ENCODE measurements at places on chromosomes 13 and 19.

GRCh38 chr19:42360787-42361544 is 29.1 kb downstream of the CNFN start:
- DNase-seq = no peak

- DNase-seq = no peak
Observed at GRCh38 chr13:91074091-91074490, 273.4 kb upstream of the MIR17HG start.

DNA sequence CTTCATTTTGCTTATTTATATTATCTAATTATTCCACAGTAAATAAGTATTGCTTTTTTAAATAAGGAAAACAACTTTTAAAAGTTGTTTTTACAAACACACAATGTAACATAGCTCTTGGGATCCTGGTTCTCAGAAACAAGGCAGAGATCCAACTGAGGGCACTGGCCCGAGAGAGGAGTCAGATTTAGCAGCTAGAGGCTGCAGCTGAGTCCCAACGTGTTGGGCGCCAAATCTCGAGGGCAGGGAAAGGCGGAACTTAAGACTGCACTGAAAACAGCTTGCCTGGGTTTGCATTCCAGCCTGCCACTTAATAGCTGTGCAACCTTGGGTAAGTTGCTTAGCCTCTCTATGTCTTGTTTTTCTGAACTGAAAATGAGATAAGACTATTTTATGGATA is 16.4 kb upstream of the WASF3 start:
- no peak for DNase-seq

- peak; percentile 4 for DNase-seq
Observed at GRCh38 chr19:39676004-39676403, 20.3 kb downstream of the LGALS16 start.

GRCh38 chr13:73599232-73600128 is 534.7 kb downstream of the KLF12 start:
- no peak for DNase-seq

DNA sequence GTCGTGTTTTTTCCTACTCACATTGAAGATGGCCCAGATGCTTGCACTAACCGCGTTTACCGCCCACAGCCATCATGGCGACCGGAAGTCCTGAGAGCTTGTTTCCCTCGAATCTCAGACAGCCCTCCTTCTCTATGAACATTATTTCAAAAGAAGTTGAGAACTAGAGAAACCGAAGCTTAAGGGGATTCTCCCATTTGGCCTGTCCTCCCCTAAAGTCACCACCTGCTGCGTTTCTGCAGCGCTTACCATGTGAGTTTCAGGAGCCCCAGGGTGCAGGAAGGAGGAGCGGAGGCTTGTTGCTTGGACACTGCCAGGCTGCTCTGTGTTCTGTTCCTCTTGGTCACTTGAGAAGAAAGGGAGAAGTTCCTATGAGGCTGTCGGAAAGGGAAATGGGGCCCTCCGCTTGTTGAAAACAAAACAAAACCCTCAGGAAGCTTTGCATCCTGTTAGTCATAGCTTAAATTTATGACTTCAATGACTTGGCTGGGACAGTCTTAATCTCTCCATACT is 6.2 kb downstream of the CARD8 start:
- no peak for DNase-seq

DNA sequence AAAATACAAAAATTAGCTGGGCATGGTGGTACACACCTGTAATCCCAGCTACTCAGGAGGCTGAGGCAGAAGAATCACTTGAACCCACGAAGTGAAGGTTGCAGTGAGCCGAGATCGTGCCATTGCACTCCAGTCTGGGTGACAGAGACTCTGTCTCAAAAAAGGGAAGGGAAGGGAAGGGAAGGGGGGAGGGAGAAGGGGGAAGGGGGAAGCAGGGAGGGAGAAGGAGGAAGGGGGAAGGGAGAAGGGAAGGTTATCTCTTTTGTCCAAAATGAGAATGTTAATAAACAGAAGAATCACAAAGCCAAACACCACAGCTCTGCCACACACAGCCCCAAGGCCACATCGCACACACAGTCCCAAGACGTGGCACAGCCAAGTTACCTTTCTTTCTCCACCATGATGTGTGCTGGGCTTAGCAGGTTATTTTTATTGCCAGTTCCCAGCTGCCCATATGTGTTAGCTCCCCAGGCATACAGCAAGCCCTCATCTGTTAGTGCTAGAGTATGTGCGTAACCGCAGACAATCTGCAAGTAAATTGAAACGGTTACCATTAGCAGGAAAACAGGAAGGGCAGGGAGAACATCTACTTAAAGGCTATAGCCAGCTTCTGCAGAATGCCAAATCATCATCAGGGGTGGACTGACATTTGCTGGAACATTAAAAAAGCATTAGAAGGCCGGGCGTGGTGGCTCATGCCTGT is 34.3 kb downstream of the RCBTB1 start:
- DNase-seq = no peak

DNA sequence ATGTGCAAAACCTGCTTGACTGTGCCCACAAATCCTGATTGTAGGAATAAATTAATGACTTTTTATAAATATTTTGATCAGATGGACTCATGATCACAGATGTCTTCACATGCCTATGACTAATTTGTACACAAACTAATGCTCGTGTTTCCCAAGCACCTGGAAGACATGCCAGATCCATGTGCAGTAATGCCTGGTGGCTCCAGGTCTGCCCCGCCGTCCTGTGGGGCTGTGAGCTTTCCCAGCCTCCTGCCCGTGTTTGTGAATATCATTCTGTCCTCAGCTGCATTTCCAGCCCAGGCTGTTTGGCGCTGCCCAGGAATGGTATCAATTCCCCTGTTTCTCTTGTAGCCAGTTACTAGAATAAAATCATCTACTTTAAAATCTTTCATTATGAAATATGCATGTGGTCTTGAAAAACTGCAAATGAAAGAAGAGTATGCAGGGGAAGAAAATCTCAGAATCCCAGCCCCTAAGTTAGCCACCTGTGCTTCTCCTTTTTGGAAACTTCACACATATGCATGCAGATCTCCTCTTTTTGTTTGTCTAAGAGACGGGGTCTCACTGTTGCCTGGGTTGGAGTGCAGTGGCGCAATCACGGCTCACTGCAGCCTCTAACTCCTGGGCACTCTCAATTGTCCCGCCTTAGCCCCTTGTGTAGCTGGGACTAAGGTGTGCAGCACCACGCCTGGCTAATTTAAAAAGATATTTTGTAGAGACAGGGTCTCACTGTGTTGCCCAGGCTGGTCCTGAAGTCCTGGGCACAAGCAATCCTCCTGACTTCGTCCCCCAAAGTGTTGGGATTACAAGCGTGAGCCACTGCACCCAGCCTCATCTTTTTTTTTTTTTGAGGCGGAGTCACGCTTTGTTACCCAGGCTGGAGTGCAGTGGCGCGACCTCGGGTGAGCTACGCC is 6.2 kb downstream of the RPL28 start:
- DNase-seq = no peak

DNA sequence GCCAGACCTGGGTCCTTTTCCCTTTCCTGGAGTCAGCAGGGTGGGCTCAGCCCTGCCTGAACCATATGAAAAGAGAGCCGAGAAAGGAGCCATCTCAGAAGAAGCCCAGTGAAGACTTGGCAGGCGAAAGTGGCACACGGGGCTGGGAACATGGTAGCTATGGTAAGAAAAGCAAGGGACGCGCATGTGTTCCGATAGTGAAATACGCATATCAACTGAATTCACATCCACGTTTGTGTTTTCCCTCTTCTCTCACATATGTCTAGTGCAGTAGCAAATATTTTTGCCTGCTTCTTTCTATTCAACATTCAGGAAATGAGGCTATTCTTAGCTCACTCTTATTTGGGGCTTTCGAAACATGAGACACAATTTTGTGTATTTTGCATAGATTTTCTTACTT is 54.1 kb upstream of the PEG3 start:
- no peak for DNase-seq

- DNase-seq = peak; percentile 54
Observed at GRCh38 chr13:50387051-50387581, 371.9 kb downstream of the KCNRG start.

DNA sequence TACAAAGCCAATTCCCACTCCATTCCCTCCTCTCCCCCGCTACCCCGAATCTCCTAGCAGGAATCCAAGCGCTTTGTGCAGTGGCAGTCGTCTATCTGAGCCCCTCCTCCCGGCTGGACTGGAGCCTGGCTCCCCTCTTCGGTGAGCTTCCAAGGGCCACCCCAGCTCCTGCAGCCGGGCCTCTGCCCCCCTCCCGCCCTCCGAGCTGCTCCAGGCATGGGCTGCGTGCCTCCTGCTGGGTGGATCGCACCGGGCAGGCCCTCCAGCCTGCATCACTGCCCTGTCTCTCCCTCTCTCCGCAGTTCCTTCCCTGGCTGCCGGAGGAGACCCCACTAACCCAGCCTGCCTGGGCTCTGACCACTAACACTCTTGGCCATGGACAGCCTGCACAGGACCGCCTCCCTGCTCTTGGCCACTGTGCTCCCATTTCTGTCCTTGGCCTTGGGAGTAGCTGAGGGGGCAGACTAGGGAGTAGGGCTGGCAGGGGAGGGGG is 12.9 kb upstream of the LENG8 start:
- peak; percentile 61 for DNase-seq

GRCh38 chr13:73451221-73452029 is 392.6 kb downstream of the KLF5 start:
- DNase-seq = no peak

GRCh38 chr19:8254286-8255001 is 45.3 kb downstream of the CERS4 start:
- no peak for DNase-seq

DNA sequence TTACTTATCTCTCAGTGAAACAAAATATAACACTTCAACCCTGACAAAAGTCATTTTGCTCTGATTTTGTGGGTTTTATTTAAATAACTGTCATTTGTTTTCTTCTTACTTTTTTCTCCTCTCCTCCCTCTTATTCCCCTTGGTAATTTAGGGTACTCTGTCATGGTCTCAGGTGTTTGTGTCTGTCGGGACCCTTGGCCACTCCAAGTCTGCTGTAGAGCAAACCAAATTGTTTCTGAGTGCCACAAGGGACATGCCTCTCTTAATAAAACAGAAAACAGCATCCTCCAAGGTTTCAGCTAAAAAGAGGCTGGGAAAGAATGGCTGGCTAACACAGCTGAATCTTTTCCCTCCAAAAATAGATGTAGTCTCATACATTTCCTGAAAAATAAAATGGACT is 573.1 kb upstream of the KLF12 start:
- no peak for DNase-seq

DNA sequence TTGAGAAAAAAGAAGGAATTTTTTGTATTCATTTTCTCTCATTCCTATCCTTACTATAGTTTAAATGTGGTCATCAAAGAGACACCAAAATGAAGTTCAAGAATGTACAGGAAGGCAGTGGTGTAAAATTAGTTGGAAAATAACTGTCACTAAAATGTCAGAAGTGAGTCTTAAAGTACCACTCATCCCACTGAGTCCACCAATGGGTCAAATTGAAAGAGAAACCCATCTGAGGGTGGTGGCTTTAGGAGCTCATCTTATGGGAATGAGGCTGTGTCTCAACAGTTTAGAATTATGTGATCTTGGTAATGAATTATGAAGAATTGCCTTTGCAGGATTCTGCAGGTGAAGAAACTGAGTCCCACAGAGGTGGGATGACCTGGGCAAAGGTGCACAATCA is 403.5 kb downstream of the FGF9 start:
- no peak for DNase-seq

DNA sequence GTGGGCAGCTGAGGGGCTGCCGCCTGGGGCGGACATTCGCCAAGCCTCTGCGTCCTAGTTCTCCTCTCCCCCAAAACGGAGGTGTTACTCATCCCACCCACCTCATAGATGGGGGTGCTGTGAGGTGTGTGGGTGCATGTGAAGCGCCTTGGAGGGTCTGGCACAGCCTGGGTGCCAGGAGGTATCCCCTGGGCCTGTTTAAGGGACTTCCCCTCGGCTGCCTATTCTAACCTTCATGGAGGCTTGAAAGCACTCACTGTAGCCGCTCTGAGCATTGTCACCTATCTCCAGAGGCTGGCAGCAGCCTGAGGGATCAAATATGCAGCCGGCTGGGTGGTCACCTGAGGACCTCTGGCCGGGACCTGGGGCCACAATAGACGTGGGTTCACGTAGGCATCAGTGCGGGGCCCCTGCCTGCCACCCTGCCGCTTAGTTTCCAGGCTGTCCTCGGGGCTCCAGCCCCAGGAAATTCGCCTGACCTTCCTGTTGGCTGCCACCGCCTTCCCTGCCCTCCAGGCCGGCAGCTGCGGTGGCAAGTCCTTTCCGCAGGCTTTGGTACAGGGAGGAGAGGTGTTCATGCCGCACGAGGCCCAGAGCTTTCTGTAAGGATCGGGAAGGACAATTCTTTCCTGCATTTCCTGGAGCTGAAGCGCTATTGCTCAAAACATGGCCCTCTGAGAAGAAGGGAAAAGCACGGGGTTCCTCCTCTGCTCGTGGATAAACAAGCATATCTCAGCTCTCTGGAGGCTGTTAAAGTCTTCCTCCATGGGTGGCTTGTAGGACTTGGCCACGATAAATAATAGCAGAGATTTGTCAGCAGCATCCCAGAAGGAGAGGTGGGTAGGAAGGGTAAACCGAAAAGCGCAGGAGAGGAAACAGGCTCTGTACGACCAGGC is 4.6 kb downstream of the COL4A2 start:
- no peak for DNase-seq
